ENCODE measurements at places on chromosomes 5 and 9.

GRCh38 chr5:81794226-81794625 is 43.3 kb upstream of the SSBP2 start:
- no peak for DNase-seq

DNA sequence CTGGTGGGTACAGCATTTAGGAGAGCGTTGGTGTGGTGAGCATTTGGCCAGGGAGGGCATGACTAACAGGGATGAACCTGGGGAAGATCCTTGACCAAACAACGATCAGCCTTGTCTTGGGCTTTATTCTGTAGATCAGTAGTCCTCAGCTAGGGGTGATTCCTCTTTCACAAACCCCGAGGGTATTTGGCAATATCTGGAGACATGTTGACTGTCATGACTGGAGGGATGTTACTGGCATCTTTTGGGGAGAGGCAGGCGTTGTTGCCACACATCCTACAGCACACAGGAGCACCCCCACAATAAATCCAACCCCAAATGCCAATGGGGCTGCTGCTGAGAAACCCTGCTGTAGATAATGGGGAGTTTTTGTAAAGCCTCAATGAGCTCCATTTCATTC is 43.9 kb downstream of the OSTF1 start:
- DNase-seq: no peak

- DNase-seq: no peak
Measured at GRCh38 chr9:136717399-136717798, 5.0 kb downstream of the DIPK1B start.

DNA sequence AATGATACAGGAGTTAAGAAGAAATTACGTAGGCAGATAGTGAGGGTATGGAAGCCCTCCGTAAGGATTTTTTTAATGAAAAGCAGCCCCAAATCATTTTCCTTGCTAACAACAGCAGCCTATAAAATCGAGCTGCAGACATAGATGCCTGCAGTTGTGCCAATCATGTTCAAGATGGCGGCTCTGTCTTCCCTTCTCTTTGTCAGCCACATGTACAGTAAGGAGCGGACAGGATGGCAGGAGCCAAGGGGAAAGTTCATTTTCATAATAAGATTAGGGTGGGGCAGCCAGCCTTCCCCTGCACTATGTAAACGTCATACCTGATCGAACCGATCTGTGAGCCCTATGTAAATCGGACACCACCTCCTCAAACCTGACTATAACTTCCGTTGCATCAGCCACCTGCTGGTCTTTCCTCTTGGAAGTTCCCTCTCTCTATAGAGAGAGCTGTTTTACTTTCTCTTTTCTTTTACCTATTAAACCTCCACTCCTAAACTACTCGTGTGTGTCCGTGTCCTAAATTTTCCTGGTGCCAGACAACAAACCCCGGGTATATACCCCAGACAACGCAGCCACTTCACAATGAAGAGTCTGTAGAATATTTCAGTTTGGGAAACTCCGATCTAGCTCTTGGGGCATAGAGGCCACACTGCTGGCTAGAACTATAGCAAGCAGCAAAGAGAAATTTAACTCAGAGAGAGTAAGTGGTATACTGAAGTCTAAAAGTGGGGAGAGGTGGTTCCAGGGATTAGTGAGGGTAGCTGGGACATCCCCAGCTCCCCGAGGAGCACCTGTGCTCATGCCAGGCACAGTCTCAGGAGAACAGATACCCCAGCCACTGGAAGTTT is 20.8 kb upstream of the SLC24A2 start:
- DNase-seq: no peak

GRCh38 chr5:15487228-15487627 is 12.8 kb upstream of the FBXL7 start:
- DNase-seq: no peak

DNA sequence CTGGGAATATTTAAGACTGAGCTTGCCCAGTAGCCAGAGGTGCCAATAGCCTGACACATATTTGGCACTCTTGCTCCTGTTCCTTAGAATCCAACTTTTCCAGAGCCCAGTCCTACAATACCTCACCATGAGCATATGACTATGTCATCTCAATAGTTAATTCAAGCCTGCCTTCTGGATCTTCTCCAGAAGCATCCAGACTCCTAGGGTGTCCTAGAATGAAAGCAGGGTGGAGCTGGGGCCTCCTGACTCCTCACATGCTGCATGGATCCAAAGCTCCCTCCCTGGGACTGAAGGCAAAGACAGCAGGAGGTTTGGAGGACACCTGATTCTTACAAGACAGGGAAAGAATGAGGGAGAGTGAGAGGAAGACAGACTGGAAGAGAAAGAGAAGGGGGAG is 37.9 kb downstream of the SH3TC2 start:
- DNase-seq: no peak

GRCh38 chr5:159187719-159188118 is 21.6 kb downstream of the RNF145 start:
- DNase-seq: no peak

- DNase-seq: no peak
Measured at GRCh38 chr5:74974451-74975091, 77.8 kb downstream of the GCNT4 start.

DNA sequence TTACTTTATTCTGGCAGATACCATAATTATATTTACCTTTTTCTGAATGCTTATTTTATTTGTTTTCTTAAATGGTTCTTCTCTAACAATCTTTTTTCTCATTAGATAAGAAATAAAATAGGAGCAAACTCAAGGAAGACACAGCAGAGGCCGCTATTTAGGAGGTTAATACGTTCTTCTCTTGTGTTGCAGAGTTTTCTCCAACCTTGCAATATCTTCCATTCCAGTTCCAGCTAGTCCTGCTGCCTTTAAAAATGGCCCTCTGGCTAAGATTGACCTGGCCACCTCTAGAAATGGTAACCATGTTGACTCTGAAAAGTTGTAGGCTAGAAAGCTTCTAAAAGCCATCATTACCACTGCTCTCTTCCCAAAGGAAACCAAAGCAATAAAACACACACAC is 718.8 kb downstream of the MAT2B start:
- no peak for DNase-seq

DNA sequence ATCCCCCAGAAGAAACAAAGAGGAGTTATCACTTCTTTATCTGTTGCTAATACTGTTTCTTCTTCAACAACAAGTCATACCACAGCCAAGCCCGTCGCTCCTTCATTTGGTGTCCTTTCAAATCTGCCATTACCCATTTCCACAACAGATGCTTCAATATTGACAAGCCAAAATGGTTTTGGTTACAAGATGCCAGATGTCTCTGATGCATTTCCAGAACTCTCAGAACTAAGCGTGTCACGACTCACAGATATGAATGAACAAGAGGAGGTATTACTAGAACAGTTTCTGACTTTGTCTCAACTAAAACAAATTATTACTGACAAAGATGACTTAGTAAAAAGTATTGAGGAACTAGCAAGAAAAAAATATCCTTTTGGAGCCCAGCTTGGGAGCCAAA is 16.0 kb upstream of the HAND1 start:
- DNase-seq: no peak

GRCh38 chr5:133128066-133128465 is 76.3 kb downstream of the HSPA4 start:
- DNase-seq: no peak

DNA sequence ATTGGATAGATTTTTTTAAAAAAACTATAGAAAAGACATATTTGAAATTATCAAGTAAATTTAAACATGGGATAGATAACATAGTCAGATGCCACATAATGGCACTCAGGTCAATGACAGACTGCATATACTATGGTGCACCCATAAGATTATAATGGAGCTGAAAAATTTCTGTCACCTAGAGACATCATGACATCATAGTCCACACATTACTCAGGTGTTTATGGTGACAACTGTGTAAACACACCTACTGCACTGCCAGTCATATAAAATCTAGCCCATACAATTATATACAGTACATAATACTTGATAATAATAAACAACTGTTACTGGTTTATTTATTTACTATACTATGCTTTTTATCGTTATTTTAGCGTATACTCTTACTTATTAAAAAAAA is 58.6 kb downstream of the CPLANE1 start:
- no peak for DNase-seq

DNA sequence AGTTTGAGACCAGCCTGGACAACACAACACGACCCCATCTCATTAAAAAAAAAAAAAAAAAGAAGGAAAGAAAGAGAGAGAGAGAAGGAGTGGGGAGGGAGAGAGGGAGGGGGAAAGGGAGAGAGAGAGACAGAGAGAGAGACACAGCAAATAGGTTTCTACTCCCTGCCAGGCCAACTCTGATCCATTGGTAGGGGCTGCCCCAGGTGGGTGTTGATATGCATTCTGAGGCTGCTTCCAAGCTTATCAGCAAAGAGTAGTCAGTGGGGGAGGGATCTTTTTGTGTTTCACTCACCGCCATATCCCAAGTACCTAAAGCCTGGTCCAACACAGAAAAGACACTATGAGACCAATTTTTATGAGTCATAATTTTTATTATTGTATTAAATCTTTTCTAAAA is 57.0 kb upstream of the SAP30L start:
- no peak for DNase-seq

- no peak for DNase-seq
Measured at GRCh38 chr5:168667301-168667840, 88.2 kb upstream of the PANK3 start.

All from hippocampal formation (tissue), 2 donors.